ENCODE measurements at places on chromosomes 13 and 19. TPM values are rescaled to one million over a fixed set of nuclear protein-coding genes. Genes with fewer than 3 reads are reported as not detected.

The ADAMTSL5 gene
- 7.4 TPM for total RNA-seq

DNA sequence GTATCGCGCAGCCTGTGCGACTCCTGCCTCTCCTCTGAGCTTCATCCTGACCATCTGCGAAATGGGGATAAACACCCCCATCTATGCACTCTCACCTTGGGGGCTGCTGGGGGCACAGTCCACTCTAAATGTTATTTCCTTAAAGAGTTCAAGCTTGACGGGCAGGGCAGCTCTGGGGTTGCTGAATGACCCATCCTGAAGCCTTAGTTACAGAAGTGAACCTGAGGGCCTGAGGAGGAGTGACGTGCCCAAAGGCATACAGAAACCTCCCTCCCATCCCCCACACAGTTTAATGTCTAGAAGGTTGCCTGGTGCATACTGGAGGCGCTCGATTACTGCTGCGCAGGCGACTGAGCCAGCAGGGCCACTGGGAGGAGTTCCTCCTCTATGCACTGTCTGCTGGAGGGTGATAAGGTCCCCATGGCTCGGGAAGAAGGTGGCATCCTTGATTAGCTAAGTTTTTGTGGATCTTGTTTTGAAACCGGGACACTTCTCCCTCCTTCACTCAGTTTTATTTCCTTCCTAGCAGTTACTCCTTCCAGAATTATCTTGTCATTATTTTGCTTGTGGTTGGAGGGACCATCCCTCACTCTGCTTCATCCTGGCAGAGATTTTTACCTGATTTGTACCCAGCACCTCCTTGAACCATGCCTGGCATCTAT, 572 bp upstream of the FKBP8 start:
- no peak for DNase-seq

GRCh38 chr13:38871275-38871674, 119.4 kb downstream of the STOML3 start:
- DNase-seq: no peak

- no peak for DNase-seq
These were observed 43.6 kb upstream of the RCBTB2 start for GRCh38 chr13:48576448-48577010.

- no peak for DNase-seq
These were observed 141.6 kb downstream of the RXFP2 start for GRCh38 chr13:31880851-31881494.

DNA sequence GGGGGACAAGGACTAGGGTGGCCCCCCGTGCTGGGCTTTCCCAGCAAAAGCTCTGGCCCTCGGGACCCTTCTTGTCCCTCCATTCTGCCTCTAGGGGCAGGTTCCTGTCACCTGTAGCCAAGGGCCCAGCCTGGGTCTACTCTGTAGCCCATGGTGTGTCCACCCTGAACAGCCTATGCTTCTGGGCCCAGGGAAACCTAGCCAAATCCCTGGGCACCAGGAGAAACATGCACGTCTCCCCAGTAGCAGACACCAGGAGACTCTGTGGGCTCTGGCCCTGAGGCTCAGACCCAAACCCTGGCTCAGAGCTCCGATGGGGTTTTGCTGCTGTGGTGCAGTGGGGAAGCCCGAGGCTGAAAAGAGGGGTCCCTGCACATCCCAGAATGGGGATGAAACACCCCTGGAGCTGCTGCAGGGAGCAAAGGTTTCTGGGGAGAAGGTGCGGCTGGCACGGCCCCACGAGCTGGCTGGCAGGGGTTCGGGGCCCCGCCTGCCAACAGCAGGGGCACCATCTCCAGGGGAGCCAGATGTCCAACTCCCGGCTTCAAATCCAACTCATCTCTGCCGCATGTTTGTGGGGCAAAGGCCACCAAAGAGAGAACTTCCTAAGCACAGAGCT, 18.2 kb downstream of the CEBPG start:
- no peak for DNase-seq
